Ammon's horn (tissue), 1 donor: ENCODE measurements at places on chromosomes 2 and 18.

GRCh38 chr2:158325031-158325781 lies 131.3 kb downstream of the CCDC148 start:
- no peak for DNase-seq

- no peak for DNase-seq
Measured at GRCh38 chr2:241799522-241800197, 9.3 kb upstream of the NEU4 start.

DNA sequence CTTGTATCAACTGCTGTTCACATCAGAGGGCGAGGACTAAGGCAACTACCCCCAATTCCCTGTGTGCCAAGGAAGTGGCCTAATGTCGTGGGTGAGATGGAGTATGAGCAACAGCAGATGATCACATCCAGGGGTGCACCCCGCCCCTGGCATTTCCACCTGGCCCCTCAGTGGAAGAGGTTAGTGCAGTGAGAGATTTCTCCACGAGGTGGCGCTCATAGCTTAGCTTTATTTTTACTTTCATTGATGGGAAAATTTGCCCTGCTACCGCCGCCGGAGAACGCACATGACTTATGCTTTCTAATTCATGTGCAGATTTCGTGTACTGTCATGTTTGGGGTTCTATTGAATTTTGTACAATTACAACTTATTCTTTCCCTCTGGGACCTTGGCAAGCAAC lies 470.6 kb upstream of the MEX3C start:
- DNase-seq: peak; percentile 67

GRCh38 chr2:70094978-70095719 lies 7.9 kb downstream of the PCBP1 start:
- DNase-seq: peak; percentile 91

GRCh38 chr2:45256173-45256866 lies 247.1 kb upstream of the SIX2 start:
- DNase-seq: peak; percentile 60

- no peak for DNase-seq
Measured at GRCh38 chr2:61268249-61268648, 106.3 kb downstream of the C2orf74 start.

DNA sequence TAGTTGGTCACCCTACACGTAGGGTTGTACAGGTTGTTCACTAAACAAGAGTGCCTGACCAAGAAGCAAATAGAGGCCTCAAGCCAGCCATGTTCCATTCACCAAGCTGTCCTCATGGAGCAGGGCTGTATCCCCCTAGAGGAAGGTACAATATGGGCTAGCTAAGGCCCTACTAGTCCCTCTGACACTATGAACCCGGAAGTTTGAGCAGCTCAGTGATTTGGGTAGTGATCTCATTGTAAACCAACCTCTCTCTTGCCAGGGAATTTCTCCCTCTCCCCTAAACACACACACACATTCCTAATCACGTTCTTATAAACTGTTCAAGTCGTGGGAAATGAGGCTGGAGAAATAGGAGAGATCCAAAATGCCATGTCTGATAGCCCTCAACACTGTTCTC lies 6.7 kb upstream of the CYS1 start:
- no peak for DNase-seq

GRCh38 chr2:203705178-203705577 lies 1.3 kb upstream of the CD28 start:
- DNase-seq: no peak

GRCh38 chr18:9413576-9413975 lies 61.7 kb upstream of the RALBP1 start:
- no peak for DNase-seq

- no peak for DNase-seq
Measured at GRCh38 chr18:43855376-43855775, 578.1 kb upstream of the SYT4 start.

DNA sequence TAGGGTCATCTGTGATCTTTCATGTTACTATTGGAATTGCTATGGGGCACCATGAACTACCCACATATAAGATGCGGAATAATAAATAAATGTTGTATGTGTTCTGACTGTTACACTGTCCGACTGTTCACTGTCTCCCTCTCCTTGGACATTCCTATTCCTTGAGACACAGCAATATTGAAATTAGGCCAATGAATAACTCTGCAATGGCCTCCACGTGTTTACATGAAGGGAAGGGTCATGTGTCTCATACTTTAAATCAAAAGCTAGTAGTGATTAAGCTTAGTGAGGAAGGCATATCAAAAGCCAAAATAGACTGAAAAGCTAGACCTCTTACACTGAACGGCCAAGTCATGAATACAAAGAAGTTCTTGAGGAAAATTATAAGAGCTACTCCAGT lies 751.3 kb downstream of the SOCS6 start:
- DNase-seq: no peak

DNA sequence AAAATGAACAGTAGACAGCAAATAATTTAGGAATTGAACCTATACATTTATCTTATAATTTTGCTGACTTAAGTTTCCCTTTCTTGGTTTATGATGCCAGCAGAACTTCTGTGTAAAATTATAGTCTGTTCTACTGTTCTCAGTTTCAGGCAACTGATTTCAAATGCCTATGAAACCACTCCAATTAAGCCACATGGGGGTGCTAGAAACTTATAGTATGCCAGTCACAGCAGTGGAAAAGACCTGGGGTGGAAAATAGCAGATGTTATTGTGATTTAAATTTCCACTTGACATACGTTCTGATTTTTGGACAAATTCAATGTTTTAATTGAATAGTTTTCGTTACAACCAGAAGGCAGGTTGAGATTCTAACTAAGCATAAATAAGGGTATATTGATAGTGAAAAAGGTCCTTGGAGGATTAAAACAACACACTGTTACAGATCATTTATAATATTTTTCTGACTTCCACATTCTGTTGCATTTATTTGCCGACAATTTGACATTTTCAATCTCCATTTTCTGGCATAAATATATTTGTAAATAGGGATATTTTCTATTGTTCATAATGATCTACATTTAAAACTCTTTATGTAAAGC lies 61.4 kb downstream of the CPS1 start:
- peak; percentile 84 for DNase-seq

DNA sequence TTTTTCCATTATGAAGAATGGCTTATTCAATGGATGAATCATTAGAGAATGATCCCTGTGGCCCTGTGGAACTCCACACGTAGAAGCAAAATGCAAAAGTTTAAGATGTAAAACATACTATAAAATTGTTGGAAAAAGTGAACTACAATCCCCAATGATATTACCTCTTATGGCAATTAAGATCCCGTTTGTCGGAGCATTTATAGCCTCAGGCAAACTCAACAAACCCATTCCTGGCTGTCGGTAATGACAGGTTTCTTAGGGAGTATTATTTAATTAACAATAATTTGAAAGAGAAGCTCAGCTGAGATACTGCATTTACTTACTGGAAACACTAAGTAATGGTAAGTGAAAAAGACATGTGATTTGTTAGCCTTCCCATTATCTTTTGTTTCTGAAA lies 138.3 kb downstream of the CDH20 start:
- no peak for DNase-seq

DNA sequence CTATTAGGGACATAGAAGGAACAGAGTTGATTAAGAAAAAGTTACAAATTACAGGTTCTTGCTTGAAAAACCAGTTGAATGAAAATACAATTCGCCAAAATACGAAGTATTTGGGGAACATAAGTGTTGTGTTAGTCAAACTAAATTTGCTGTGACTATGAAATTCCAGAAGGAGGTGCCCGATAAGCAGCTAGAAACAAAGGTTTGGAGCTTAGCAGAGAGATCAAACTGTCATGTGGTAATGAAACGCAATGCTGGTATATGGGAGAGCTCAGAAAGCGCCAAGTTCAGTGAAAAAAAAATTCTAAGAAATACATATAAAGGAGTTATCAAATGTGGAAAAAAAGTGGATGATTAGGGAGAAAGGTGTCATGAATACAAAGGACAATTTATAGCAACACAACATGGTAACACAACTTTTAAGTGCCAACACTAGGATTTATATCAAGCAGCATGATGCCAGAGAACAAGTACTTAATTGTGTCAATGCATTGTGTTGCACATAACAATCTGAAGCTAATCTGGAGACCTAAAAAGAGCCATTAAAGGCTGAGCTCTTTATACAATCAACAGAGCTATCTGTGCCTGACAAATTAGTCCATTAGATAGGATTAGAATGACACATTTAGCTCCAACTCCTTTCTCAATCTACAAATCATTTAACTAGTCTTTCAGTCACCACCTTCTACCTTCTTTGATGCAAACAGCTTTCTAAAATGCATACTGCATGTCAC lies 31.2 kb downstream of the SMAD2 start:
- no peak for DNase-seq

GRCh38 chr2:26849056-26849999 lies 1.4 kb downstream of the DPYSL5 start:
- DNase-seq: no peak

- no peak for DNase-seq
Measured at GRCh38 chr2:149307014-149307413, 23.4 kb upstream of the LYPD6 start.

DNA sequence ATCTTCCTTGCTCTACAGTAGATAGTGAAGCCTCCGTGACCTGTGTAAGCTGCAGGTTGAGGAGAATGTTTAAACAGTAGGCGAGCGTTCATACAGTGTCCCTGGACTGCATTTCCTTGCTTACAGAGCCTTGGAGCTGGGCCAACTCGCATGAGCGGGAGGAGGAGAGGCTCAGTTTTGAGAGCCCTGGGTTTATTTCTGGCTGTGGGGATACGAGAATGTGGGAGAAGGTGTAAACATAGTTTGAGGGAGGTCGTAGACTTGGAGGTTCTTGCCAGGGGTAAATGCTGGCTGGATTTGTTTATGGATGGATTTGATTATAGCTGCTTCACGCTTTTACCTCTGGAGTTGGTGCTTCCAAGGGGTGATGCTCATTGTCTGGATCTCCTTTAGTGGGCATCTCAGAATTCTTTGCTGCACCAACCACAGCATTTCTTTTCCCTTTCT lies 20.8 kb downstream of the CRIM1 start:
- peak; percentile 64 for DNase-seq

GRCh38 chr18:37161491-37161890 lies 332.6 kb downstream of the KIAA1328 start:
- DNase-seq: no peak

- no peak for DNase-seq
Measured at GRCh38 chr2:80078290-80079036, 226.1 kb downstream of the LRRTM1 start.

DNA sequence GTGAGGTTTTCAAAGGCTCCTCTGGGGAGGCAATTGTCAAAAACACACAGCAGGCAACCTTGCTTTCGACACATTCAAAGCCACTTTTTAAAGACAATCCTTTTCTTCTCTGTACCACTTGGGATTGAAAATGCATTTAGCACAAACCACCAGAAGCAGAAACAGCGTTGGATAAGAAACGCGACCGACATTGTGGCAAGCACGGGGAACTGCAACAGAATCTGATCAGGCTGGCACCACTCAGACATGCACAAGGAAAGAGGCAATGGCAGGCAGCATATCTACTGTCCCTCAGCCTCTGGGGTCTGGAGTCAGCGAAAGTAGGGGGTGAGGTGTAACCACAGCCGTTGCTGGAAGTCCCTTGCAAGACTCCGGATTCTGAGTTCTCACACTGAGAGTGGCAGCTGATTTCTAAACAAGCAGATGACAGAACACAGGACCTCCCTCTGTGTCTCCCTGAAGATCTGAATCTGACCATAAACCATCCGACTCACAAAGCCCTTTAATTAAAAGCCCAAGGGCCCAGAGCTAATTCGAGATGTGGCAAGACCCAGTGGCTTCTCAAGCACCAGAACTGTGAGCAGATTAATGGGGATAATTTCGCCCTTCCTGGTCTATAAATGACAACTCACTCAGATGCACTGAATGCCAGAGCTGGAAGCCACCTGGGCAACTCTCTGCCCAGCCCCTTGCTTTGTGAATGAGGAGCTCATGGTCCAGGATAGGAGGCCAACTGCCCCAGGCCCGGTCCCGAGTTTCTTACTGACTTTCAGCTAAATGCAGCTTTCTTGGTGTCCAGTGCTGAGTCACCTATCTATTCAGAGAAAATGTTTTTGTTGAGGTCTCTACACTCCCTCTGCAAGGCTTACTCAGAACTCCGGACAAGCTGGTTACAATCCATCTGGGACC lies 29.6 kb downstream of the CYRIA start:
- DNase-seq: peak; percentile 82

GRCh38 chr2:17877811-17878280 lies 621 bp upstream of the KCNS3 start:
- DNase-seq: peak; percentile 20

GRCh38 chr2:128779301-128780095 lies 460.8 kb upstream of the HS6ST1 start:
- DNase-seq: no peak

DNA sequence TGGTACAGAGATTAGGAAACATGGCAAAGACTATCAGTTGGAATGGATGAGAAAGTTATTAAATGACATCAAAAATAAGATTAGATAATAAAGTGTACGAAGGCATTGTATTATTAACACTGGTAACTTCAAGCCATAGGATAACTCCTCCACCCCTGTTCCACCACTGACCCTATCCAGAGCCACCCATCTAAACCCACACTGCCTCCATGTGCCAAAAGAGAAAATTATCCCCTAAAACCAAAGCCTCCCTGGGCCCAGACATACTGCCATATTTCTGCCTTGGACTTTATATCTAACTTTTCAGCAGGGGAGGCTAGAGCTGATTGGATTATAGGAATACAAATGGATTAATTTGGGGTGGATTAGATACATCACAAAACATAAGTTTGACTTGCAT lies 443.7 kb downstream of the BCL11A start:
- DNase-seq: no peak

DNA sequence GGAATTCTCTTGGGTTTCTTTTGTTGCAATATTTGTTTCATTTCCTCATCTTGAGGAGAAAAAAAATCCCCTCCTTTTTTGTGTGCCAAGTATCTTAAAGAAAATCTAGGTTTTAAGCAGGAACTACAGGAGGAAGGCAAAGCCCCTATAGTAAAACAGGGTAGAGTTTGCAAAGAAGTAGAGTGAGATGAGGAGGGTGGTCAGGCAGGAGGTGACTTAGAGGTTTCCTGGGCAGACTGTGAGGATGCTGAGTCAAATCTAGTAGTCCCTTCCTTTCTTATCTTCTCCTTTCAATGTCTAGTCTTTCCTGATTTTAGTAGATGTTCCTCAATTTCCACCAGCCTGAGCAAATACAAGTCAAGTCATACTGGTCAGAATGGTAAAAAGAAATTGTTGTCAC lies 222.5 kb downstream of the PMAIP1 start:
- no peak for DNase-seq

- DNase-seq: no peak
Measured at GRCh38 chr2:202444000-202444399, 67.9 kb downstream of the BMPR2 start.

- no peak for DNase-seq
Measured at GRCh38 chr2:72139874-72140620, 7.6 kb downstream of the CYP26B1 start.

GRCh38 chr2:45176390-45176789 lies 167.1 kb upstream of the SIX2 start:
- no peak for DNase-seq

- peak; percentile 73 for DNase-seq
Measured at GRCh38 chr18:5630057-5630899, 86.5 kb upstream of the EPB41L3 start.

DNA sequence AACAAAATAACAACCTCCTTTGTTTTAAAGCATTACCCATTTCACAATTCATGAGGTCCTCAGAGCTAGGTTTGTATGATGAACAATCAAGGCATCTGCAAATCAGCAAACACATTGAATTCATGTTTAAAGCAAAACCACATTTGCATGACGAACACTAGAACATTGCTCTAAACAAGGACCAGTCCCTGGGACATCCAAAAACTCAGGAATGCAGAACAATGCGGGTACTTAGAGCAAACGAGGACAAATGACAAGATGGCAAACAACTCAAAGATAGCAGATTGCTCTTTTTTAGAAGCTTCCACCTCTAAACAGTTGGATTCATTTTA lies 45.7 kb upstream of the RALBP1 start:
- DNase-seq: no peak
